ENCODE measurements at places on chromosomes 13 and 19.

GRCh38 chr19:32318884-32319520 is 26.4 kb upstream of the ZNF507 start:
- no peak for DNase-seq

GRCh38 chr13:46119883-46120614 is 15.2 kb upstream of the CPB2 start:
- DNase-seq = no peak

DNA sequence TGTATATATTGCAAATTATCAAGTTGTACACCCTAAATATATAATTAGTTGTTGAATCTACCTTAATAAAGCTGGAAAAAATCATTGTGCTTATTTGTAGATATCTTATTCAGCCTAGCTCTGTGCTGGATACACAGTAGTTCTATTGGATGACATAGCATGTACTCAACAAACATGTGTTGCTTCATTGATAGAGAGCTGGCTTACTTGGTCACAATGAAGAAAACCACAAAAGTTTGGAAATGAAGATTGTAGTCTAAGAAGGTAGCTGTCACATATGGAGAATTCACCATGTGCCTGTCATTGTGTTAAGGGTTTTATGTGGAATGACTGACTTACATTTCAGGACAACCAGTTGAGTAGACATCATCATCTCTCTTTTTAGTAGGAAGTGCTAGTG is 278.9 kb downstream of the LMO7 start:
- no peak for DNase-seq

- no peak for DNase-seq
These were observed 2.7 kb downstream of the CYP4F12 start for GRCh38 chr19:15675560-15675959.

- DNase-seq = no peak
These were observed 92.4 kb upstream of the SIAH3 start for GRCh38 chr13:45943965-45944364.

DNA sequence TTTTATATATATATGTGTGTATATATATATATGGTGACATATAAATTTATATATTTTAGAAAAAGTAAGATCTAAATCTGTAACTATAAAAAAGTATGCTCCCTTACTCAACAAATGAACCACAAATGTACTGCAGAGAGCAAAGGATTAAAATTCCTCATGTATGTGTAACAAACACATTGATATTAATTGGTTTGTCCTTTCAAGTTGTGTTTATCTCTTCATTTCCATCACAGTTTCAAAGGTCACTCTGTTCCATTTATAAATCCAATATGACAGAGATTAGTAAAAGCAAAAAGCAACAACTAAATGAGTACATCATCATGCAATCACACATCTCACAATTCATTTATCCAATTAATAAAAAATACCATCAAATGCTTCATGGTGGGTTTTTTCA is 247.9 kb downstream of the DACH1 start:
- DNase-seq = no peak

DNA sequence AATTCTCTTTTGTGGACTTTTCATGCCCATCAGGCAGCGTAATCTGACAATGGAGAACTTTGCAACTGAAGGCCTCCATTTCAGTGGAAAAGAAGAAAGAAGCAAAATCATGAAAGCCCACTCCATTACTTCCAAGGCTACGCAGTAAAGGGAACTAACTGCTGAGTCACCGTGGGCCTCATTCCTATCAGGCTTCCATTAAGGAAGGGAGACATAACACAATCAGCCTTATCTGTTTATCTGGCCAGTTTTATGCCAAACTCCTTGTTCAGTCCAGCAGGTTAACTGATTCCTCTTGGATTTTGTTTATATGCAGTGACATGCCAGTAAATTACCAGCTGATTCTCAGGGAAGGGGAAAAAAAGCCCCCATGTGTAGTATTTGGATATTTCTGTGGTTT is 56.8 kb upstream of the KATNAL1 start:
- DNase-seq = no peak

- DNase-seq = no peak
These were observed 742 bp downstream of the NALCN start for GRCh38 chr13:101415358-101416174.

- no peak for DNase-seq
These were observed 6.1 kb downstream of the URAD start for GRCh38 chr13:27982361-27982760.

GRCh38 chr13:97441368-97441767 is 7.4 kb downstream of the RAP2A start:
- DNase-seq = no peak

GRCh38 chr19:7680606-7681339 is at the start of gene TRAPPC5:
Gene TRAPPC5 (plus strand): TSS chr19:7680833. CDS start chr19:7682254, 1,421 bp downstream.
- peak; percentile 90 for DNase-seq

GRCh38 chr19:41551212-41551610 is 24.8 kb upstream of the CEACAM21 start:
- DNase-seq = no peak

- no peak for DNase-seq
These were observed 1.2 kb downstream of the DLL3 start for GRCh38 chr19:39499932-39500331.

- no peak for DNase-seq
These were observed 73.7 kb upstream of the TSC22D1 start for GRCh38 chr13:44649834-44650233.

DNA sequence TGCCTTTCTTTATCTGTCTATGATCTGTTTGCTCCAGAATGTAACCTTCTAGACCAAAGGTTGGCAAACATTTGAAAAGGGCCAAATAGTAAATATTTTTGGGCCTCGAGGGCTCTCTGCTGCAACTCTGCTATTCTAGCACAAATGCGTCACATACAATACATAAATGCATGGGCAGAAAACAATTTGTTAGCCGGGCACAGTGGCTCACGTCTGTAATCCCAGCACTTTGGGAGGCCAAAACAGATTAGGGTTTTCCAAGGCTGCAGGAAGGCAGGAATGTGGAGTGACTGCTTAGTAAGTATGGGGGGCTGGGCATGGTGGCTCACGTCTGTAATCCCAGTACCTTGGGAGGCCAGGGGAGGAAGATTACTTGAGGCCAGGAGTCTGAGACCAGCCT is 21.9 kb upstream of the EVI5L start:
- no peak for DNase-seq

- DNase-seq = no peak
These were observed 1.6 kb downstream of the PKN1 start for GRCh38 chr19:14434543-14435319.
